ENCODE measurements at places on chromosomes 5 and 9.

DNA sequence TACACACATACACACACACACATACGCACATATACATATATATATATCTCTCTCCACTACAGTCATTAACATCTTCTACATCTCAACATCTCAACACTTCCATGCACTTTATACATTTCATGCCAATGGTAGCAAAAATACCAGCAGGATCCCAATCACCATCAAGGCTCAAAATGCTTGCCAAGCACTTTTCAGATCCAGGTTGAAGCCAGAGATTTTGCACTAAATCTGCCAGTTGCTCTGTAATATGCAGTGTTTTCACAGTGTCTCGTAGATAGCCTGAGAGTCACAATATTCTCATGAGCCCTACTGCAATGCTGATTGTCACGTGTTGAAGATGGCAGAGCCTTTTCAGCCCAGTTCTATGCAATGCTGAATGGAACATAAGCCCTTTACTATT lies 1140.9 kb upstream of the C9orf72 start:
- DNase-seq = no peak

GRCh38 chr5:141478321-141478945 lies 2.7 kb downstream of the PCDHGC3 start:
- no peak for DNase-seq

DNA sequence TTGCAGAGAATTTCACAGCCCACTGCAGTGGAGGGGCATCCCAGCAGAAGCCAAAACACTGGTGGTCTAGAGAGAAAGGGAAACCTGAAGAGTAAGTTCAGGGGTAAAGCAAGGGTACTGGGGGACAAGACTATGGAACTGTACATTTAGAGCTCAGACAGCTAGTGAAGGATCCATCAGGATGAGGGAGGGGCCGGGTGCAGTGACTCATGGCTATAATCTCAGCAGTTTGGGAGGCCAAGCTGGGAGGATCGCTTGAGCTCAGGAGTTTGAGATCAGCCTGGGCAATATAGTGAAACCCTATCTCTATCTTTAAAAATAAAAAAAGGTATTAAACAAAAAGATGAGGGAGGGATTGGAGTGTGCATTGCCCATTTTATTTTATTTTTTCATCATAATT lies 7.8 kb upstream of the ANKH start:
- no peak for DNase-seq

DNA sequence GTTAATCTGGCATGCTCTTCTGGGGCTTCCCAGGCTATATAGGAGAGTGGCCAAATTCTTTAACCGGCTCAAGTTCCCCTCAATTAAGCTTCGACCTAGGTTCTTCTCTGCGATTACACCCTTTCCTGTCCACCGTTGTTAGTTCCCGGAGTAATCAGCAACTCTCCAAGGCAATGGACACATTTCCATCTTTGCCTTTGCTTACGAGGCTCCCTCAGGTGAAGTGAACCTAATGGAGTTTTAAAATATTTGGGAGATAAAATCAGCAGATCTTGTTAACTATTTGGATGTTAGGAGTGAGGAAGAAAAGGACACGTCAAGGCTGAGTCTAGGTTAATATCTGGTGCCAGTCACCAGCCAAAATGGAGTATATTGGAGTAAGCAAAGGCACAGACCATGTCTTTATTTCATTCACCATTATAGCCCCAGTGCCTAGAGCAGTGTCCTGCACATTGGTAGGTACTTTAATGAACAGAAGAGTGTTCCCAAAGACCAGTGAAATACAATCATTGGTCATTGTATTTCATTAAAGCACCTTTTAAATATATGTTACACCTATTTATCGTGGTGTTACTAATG lies 515 bp downstream of the UTP15 start:
- no peak for DNase-seq

All from CD4-positive, alpha-beta T cell treated with Interleukin-6 for 4 hours (primary cell).